T-helper 9 cell (primary cell): ENCODE measurements at places on chromosomes 6 and 20.

DNA sequence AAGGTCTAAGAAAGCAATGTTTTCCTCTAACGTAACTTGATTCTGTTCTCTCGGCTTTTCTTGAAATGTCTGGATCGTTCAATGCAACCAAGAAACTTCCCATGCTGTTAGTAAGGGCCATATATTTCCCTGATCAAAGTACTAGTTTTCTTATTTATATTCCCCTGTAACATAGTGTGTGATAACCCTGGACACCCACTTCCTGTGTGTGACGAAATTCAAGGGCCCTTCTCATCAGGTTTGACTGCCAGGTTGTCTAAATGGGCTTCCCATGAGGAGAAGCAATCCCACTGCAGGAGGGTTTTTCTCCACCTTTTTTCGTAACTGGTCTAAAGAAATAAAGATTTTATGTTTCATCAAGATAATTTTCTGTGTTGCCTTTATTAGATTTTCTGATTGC, 102.6 kb upstream of the RPS6KA2 start:
- no peak for DNase-seq

DNA sequence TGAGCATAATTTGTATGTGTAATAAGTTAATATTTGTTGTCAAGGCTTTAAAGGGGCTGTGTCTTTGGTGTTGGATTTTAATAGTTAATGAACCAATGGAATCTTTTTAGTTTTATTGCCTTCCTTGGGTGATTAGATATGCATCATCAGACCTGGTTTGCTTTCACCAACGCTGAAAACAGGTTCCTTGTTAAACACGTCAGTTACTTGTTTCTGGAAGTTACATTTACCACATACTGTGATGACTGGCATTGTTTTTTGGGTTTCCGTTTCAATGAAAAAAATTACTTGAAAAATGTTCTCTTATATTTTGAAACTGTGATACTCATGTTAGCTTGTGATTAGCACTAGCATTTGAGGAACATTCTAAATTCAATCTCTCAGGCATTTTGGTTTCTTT, 58.6 kb upstream of the RNF144B start:
- DNase-seq = no peak

DNA sequence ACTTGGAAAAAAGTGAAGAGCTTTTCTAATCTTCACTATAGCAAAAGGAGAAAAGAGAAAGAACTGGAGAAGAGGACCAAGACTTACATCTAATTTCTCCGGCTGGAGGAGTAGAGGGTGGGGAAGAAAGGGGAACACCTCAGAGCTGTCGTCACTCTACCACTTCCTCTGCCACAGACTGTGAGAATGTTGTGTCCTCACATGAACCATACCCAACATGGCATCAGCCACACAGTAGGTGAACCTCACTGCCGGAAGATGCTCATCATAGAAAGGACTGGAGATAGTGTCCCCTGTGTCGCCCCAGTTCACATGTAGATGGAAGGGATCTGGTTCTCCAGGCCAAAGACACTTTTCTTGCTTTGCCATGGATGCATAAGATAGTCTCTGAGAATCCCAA, 604.4 kb upstream of the NOX3 start:
- DNase-seq = no peak

DNA sequence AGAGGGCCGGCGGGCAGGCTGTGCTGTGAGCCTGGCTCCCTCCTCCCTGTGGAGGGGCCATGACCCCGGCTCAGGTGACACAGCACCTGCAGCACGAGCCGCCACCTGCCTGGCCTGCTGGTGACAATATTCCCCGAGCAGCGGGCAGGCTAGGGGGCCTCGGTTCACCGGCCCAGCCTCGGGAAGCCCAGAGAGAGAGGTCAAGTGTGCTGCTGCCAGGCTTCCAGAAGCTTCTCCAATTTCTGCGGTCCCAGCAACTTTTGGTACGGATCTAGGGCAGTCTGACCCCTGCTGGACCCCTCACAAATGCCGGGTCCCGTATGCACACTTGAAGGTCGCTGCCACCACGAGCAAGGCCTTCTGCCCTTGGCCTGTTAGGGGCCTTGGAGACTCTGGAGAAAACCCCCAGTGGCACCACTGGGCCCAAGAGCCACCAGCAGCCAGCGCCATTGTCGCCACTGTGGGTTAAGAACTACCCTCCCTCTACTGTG, 38.6 kb upstream of the NOL4L start:
- no peak for DNase-seq

DNA sequence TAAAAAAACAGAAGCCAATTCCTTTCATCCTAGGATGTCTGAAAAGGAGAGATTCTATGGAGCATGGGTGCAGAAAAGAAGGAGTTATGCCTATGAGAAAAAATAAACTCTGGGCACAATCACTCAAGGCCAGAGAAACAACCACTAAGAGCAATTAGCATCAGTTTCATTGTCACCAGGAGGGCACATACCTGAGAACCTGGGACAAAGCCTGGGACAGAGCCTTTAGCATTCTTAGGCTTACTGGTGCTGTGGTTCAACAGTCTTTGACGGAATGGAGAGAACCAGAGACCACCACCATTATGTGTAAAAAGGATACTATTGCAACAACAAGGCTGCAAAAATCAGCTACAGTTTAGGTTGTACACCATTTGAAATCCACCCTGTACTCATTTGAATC, 29.4 kb upstream of the BCKDHB start:
- DNase-seq = no peak

DNA sequence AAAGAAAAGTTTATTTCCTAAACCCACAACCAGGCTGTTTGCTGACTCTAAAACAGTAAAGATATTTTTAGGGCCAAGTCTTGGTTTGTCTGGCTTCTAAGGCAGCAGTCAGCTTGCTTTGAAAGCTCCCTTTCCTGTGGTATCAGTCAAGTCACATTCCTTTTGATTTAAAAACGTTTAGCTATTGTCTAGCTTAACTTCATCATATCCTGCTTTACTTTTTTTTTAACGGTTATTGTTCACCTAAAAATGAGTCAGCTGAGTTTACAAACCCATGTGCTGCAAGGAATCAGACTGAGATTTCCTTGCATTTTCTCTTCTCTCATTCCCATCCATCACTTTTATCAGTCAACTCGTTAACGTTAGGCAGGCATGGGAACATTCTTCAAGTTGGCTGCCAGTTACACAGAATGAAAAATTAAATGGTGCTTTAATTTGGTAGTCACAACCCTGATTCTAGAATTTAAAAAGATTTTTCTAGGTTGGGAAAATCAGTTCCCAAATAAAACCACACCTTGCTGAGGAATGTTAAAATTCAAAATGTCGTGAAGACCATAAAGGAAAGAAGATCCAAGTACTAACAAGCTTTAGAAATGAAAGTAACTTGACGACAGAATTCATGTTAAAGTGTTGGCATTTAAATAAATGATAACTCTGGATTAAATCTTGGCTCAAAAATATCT, 45.9 kb downstream of the ELOVL5 start:
- no peak for DNase-seq

GRCh38 chr6:121880831-121881230, 445.4 kb downstream of the GJA1 start:
- no peak for DNase-seq

DNA sequence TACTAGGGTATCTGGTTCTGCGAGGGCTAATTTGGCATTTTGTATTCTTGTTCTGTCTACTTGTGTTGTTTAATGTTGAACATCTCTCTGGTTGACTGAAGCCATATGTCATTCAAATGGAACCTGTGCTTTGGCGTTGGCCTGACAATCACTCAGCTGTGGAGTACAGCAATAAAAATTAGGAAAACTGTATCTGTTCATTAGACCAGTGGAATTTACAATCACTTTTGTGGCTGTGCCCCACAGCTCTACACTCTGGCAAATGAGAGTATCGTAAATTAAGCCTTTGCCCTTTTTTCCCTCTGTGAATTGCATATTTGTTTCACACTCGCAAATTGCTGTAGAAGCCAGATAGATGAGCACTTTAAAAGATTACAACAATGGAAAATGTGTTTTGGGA, 102.0 kb downstream of the ARID1B start:
- DNase-seq = no peak

DNA sequence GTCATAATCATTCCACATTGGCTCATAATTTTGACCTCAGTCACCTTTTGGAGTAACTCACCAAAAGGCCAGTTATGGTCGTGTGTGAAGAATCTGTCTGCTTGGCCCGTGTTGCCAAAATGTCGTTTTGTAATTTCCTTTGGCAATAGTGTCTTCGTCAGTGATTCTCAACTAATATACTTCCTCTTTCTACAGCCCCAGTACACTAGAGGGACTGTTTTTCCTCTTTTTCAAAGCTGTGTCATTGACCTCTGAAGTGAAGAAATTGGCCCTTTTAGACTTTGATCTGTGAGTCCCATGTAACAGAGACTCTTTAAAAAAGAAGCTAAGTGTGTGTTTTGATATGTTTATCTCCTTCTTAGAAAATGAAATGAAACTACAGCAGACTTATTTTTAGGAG, 5.2 kb downstream of the FOXO3 start:
- DNase-seq = no peak

DNA sequence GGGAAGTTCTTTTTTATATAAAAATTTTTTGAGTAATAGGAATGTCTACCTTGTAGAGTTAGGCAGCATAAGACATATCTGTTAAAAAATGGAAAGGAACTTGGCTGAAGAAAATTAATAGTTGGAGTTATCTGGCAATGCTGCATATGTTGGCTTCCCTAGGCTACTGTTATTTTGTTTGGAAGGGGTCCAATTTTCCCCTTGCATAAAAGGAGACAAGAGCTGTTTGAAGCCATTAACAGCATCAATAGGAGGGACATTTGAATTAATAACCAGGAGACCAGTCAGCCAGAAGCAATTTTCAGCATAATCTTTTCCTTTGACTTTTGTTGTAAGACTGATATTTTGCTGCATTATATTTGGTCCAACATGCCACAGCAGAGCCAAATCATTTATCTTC, 80.9 kb upstream of the TAB2 start:
- DNase-seq = no peak

- no peak for DNase-seq
Measured at GRCh38 chr6:71324194-71324785, 35.7 kb downstream of the OGFRL1 start.

DNA sequence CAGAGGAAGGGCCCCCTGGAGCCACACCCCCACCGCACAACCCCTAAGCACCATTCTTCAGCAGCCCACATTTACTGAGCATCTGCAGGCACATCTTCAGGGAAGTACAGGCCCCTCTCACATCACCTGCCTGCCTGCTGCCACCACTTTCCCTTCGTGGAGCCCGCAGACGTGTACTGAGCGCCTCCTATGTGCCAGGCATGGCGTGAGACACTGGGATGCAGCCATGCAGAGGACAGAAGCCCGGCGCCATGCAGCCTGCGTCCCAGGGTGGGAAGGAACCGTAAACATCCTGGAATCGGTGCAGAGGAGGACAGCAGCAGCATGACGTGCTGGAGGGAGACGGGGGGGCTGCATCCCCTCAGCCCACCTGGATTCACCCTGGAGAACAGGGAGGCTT, 78.1 kb downstream of the GRM4 start:
- DNase-seq = no peak

- DNase-seq = no peak
Measured at GRCh38 chr6:98828941-98829411, 5.4 kb upstream of the POU3F2 start.

- DNase-seq = no peak
Measured at GRCh38 chr6:119476554-119476953, 127.0 kb upstream of the MAN1A1 start.

- DNase-seq = no peak
Measured at GRCh38 chr20:50862546-50862945, 67.7 kb downstream of the BCAS4 start.

GRCh38 chr20:347317-347639, 367 bp downstream of the NRSN2 start:
- no peak for DNase-seq

DNA sequence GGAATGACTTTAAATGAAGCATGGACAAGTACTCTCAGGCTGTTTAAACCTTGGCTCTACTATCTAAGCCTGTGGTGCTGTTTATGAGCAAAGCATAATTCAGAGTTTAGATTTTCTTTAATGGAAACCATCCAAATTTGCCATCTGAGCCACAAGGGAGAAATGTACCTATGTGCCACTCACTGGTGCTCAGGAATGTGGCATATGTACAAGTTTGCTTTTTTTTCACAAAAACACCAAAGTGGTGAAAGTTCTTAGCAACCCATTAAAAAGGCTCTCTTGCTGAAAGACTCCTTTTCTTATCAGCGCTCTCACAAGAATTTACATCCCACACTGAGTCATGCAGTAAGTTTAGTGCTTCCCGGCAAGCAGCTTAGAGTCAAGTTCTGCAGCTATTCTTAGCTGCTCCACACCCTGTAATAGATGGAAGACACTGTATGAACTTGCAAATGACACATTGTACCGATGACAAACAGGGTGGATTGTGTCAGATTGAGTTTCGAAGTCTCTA, 57.3 kb upstream of the MLIP start:
- DNase-seq = no peak

DNA sequence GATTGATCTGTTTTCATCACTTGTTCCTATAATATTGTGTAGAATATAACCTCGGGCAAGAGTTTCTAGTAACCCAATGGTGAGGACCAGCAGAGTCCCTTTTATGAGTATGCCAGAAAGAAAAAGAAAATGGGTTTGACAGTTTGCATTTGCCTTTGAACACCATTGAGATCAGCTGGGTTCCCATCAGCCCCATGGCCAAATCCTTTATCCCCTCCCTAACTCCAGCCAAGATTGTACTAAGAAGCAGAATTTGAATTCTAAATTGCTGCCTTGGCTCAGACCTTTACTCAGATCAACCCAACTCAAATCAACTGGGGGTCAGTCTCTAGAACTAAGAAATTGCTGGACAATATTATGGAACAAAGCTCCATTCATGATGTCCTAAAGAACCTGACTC, 187.4 kb downstream of the TBC1D7 start:
- no peak for DNase-seq

DNA sequence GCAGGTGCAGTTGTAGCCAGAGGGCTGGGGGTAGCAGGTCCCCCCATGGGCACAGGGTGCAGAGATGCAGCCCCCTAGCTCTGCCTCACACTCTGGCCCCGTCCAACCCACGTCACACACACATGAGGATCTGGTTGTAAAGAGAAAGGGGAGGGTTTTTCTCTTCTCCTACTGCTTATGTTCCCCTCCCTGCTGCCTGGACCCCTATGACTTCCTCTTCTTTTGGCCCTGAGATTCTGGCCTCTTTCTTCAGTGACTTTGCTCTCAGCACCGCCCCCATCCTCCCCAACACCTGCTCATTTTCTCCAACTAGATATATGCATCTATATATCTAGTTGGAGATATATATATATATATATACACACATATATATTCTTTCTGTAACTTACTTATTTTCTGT, 9.7 kb downstream of the NOTCH4 start:
- DNase-seq = no peak

- no peak for DNase-seq
Measured at GRCh38 chr6:42403831-42404230, 47.9 kb downstream of the TRERF1 start.

GRCh38 chr6:7512320-7512719, 29.2 kb upstream of the DSP start:
- DNase-seq = no peak
